A549 (cell line): ENCODE measurements at places on chromosomes 6 and 20.

- DNase-seq = no peak
These were observed 96.6 kb upstream of the B3GAT2 start for GRCh38 chr6:71053475-71053874.

- DNase-seq = no peak
These were observed 6.8 kb upstream of the KIAA1755 start for GRCh38 chr20:38267296-38267695.

GRCh38 chr20:2749951-2750490 lies 50.4 kb downstream of the CPXM1 start:
- no peak for DNase-seq

DNA sequence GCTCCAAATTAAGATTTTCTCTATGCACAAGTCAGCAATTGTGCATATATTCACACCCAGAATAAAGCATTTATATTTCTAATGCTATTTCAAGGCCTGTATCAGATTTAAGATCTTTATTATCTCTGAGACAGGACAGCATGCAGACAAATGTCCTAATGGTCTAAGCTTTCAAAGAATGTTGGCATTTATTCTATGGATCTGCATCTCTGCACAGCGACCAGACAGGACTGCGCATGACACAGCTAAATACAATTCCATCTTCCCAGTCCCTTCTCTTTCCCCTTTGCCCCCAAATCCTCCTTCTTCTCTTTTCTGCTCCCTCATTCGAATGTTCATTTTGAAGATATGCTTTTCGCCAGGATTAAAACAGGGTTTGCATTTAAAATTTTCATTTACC lies 478.5 kb downstream of the PKHD1 start:
- no peak for DNase-seq

DNA sequence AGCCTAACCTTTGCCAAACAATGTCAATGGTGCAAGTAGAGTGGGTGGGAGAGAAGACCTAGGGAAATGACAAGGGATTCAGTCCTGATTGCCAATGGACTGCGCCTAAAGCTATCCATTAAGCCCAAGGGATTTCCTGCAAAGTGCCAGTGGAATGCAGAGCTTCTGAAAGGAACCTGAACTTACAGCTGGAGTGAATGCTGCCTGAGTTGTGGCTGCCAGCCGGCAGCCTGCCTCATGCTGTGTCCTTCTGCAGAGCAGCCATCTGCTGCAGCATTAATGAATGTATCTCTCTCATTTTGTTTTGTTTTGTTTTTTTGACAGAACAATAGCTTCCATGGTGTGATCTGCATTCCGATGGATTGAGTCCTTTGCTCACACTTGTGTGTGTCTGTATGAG lies 44.7 kb downstream of the SLC35F1 start:
- DNase-seq = no peak

DNA sequence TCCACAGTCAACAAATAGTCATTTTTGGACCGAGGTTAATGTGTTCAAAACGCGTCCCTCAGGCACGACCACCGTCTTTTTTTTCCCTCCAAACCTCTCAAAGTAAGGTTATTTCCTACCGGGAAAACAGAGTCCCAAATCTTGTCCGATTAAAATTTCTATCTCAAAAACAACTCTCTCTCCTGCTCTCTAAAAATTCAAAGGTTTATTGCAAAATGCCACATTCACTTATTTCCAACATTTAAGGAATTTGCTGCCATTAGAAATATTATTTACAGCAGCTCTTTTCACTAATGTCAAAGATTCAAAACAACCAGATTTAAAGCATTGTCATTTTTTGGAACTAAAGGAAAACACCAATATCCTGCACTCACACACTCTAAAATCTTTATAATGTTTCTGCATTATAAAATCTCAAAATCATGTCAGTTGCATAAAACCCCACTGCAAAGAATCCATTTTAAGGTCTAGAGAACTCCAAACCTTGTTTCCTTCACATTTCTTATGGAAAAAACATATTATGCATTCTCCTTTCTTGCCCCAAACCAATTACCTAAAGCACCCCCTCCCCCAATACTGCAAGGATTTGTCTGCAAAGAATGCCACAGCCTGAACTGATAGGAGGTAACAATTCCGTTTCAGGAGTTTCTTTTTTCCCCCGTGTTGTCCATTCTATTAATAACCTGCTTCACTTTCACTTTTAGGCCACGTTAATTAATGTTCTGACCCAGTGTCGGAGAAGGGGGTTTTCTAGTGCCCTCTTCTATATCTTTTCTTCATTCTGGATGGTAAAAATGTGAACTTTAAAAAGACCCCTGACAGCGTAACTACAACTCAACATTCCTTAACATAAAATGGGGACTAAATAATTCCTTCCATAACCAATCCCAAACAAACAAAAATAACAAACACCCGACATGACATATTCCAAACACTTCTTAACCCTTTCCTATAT lies 1.4 kb downstream of the NRN1 start:
- no peak for DNase-seq

GRCh38 chr6:63816982-63817436 lies 181.4 kb downstream of the PHF3 start:
- peak; percentile 20 for DNase-seq

GRCh38 chr20:23291575-23292240 lies 58.9 kb upstream of the NXT1 start:
- DNase-seq = no peak

DNA sequence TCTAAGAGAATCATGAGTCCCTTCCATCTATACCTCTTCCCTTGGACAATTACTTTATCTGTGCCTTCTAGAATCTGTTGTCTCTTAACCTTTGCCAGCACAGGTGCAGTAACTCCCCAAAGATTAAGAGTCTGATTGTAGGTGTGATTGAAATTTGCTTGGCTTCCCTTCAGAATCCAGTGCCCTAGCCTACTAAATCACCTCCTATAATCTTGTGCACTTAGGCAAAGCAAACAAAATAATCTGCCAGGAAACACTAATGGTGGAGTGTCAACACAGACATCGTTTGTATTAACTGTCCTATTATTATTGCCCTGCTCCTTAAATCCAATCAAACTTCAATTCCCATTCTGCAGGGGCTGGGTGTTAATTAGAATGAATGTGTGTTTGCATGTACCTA lies 28.0 kb downstream of the ID4 start:
- no peak for DNase-seq

- DNase-seq = peak; percentile 46
These were observed 42.8 kb downstream of the HLA-DPB1 start for GRCh38 chr6:33118525-33119123.

- DNase-seq = no peak
These were observed 495.2 kb downstream of the PREX1 start for GRCh38 chr20:48332555-48332954.

- DNase-seq = peak; percentile 47
These were observed 10.2 kb downstream of the WFDC3 start for GRCh38 chr20:45781391-45781931.

DNA sequence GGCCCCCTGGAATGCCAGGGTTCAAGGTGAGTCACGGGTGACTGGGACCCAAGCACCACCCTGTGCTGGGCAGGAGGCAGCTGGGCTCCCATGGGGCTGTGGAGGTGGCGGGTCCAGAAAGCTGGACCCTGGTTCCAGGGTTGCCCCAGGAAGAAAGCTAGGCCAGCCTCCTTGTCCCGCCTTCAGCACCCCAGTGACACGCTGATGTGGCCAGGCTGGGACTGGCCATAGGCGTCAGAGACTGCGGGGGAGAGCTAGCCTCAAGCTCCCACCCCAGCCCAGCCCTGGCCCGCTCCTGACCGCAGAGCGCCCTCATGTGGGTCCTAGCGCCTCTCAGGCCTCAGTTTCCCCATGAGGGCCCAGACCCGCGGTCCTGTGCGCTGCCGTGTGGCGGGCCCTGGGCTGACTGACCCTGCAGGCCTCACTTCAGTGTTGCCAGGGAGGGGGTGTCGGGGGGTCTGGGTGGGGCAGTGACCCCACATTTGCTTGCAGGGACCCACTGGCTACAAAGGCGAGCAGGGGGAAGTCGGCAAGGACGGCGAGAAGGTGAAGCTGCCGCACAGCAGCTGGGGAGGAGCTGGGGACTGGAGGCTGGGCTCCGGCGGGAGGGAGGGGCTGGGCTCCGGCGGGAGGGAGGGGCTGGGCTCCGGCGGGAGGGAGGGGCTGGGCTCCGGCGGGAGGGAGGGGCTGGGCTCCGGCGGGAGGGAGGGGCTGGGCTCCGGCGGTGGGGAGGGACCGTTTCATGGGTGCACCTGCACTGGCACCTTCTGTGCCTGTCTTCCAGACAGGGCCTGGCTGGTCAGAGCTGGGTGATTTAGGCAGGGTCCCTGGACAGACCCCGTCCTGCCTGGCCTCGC lies 7.9 kb downstream of the COL9A3 start:
- no peak for DNase-seq

GRCh38 chr6:147546501-147547368 lies 38.2 kb downstream of the SAMD5 start:
- no peak for DNase-seq

- DNase-seq = peak; percentile 19
These were observed 36.9 kb upstream of the BLCAP start for GRCh38 chr20:37564388-37565133.

GRCh38 chr6:36755435-36756348 lies 58.1 kb downstream of the RAB44 start:
- no peak for DNase-seq

GRCh38 chr6:621931-622330 lies 35.0 kb downstream of the HUS1B start:
- no peak for DNase-seq

GRCh38 chr6:68080074-68080473 lies 555.0 kb upstream of the ADGRB3 start:
- no peak for DNase-seq

GRCh38 chr6:52588087-52588709 lies 11.3 kb upstream of the TRAM2 start:
- DNase-seq = no peak

- DNase-seq = no peak
These were observed 212.7 kb downstream of the COL12A1 start for GRCh38 chr6:74993136-74993535.

- no peak for DNase-seq
These were observed 314.6 kb downstream of the ZFAND3 start for GRCh38 chr6:38133932-38134703.

DNA sequence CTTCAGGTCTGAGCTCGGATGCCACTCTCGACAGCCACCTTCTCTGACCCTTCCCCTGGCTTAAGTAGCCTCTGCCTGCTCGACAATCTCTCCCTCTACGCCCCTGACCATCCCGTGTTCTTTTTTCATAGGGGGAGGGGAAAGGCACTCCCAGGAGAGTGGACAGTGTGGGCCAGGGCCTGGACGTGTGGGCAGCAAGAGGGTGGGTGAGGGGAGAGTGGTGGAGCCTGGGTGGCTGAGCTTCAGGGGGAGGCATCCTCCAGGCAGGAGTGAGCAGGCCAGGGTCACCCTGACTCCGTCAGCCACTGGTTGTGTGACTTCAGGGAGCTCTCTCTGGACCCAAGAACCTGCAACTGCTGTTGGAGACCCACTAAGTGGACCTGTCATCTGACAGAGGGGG lies 92.7 kb downstream of the CEBPB start:
- no peak for DNase-seq

DNA sequence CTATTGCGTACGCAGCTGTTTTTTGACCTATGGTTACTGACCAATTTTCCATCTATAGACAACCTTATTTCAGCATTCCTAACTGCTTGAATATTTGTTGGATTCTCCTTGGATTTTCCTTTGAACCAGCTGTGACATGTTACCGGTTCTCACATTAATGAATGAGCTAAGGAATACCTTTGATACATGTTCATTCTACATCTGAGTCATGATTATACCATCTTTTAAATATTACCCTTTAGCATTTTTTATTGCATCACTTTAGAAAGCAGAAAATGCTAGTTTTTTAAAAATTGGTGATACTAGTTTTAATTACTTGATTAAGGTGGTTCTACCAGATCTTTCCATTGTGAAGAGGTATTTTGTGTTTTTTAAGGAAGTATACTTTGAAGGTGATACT lies 1.9 kb upstream of the IGF2R start:
- no peak for DNase-seq

DNA sequence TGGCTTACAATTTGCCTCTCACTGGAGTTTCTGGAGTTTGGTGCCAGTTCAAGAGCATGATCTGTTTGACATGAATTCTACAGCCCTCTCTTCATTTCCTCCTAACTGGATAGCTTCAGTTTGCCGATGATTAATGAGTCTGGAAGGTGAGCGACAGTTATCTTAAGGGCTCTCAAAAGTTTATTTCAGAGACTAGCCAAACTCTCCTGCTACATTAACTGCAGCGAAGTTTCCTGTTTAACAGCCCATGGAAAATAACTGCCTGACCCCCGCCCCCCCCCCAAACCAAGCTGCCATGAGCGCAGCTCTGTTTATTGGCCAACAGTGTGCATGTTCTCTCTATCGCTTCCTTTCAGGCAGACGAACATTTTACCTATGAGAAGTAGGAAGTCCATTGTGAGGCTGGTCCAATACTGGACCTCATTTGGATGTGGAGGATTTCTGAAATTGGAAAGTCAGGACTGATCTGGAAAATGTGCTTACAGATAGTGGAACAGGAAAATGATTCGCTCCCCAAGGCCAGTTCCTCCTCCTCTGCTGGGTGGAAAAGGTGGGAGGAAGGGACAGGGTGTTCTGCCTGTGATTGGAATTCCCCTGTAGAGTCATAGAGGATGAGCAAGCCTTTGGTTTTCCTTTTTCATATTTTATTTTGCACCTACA lies 522.2 kb upstream of the JAG1 start:
- peak; percentile 43 for DNase-seq

- peak; percentile 23 for DNase-seq
These were observed 38.1 kb downstream of the FAM50B start for GRCh38 chr6:3887150-3887700.

- DNase-seq = no peak
These were observed 27.5 kb downstream of the SASH1 start for GRCh38 chr6:148370176-148370575.

DNA sequence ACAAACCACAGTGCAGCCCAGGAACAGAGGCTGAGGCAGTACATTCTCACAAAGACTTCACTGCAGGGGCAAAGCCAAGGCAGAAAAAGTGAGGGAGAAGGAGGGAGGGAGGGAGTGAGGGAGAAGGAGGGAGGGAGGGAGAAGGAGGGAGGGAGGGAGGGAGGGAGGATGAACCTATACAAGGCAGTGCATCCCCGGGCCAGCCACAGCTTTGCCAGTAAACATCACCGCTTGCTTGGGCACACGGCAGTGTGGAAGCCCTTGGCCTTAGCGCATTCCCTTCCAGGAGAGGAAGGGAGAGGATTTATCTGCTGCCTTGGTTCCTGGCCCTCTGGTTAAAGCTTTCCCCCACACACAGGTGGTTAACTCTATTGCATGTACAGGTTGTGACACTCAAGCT lies 234.0 kb downstream of the PTPRT start:
- no peak for DNase-seq

GRCh38 chr20:64166721-64167615 lies 2.7 kb downstream of the MYT1 start:
- no peak for DNase-seq

- DNase-seq = no peak
These were observed 524.1 kb upstream of the NRSN1 start for GRCh38 chr6:23601811-23602345.

- DNase-seq = no peak
These were observed 6.0 kb upstream of the ZBTB22 start for GRCh38 chr6:33323623-33323948.

DNA sequence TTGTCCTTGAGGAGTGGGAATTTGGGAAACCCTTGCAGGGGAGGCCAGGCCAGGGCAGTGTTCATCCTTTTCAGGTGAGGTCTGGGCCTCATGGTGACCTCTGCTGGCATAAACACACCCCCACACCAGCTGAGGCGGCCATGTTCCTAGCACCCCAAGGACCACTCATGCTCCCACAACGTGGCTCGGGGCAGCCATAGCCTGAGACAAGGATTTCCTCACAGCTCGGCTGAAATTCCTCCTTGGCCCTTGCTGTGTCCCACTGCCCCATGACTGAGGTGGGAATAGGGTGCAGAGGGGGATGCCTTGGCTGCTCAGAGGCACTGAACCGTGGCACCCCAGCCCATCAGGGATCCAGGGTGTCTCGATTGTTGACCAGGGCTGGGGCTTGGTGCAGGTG lies 27.3 kb upstream of the SPDEF start:
- no peak for DNase-seq

- DNase-seq = no peak
These were observed 1.4 kb downstream of the PCED1A start for GRCh38 chr20:2838847-2839671.
